ENCODE measurements at places on chromosomes 2 and 18.
A peak's percentile ranks its signal among the peaks of the same experiment; 100 is the strongest.

DNA sequence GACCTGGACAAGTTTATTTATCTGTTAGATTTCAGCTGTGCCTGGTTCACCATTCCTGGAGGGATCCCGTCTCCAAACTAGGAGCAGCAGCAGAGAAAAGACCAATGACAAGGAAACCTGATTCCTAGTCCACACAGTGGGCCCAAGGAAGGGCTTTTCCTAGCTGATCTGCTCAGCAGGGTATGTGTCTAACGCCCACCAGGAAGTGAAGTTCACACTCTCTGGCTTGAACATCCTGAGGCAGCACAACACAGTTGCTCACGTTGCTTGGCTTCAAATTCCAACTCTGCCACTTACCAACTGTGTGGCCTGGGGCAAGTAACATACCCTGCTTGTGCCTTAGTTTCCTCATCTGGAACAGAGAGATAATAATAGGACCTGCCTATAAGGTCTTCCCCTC is 42.9 kb downstream of the XDH start:
- DNase-seq = no peak

- peak; percentile 78 for DNase-seq
These were observed 69.2 kb downstream of the EHBP1 start for GRCh38 chr2:62774555-62775366.

GRCh38 chr18:45402485-45403056 is 212.7 kb upstream of the SLC14A2 start:
- no peak for DNase-seq

DNA sequence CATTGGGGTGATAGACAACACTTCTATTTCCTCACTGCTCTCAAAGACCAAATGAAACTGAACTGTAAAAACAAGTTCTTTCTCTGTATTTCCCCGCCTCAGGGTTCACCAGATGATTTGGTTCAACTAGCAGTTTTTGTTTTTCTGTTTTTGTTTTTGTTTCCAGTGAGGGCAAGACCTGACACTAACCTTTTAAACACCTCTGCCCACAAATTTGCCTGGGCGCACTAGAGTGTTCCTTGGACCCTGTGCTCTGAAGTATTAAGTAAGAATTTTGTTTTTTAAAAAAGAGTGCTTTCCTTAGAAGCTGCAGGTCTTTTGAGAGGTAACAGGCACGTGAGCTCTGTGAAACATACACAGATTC is 92.9 kb downstream of the DYSF start:
- DNase-seq = no peak

DNA sequence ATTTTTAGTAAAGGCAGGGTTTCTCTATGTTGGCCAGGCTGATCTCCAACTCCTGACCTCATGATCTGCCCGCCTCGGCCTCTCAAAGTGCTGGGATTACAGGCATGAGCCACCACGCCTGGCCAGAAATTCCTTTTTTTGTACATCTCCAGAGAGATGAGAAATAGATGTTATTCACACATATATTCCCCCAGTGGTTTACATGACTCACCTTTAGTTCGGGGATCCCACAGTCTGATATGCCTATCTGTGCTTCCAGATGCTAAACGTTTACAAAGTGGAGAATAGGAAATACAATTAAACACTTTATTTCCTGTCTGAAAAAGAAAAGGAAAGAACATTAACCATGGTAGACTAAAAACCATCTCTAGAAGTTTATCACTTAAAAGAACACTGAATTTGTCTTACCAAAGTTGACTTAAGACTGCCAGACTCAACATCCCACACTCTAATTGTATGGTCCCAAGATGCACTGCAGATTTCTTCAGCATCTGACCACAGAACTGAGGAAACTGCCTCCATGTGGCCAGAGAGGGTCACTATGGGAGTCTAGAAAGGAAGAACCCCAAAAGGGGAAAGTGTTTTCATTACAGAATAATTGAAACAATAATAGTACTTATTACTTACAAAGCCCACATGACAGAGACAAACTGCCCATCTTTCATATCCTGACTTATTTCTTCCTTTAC is 12.6 kb upstream of the ICA1L start:
- no peak for DNase-seq

- DNase-seq = no peak
These were observed at the start of gene IL1RL1 for GRCh38 chr2:102310964-102311640. TSS of gene IL1RL1 (plus strand) at chr2:102311563. CDS start at chr2:102338265, 26,702 bp downstream.

DNA sequence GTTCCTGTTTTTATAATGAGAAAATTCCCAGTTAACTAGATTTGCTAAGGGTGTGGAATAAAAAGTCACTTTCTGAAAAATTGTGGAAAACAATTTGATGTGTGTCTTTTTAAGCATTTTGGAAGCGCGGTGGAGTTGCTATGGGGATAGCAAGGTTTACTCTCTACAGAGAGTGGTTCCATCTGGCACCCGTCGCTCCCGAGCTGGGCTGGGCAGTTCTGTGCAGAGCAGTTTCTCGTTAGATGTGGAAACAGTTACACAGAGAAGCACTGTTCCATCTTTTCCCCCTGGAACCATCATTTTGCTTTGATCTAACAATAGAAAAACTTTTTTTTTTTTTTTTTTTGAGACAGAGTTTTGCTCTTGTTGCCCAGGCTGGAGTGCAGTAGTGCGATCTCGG is 17.4 kb downstream of the LDLRAD4 start:
- no peak for DNase-seq

GRCh38 chr2:181988154-181988924 is 2.7 kb downstream of the PPP1R1C start:
- DNase-seq = no peak

DNA sequence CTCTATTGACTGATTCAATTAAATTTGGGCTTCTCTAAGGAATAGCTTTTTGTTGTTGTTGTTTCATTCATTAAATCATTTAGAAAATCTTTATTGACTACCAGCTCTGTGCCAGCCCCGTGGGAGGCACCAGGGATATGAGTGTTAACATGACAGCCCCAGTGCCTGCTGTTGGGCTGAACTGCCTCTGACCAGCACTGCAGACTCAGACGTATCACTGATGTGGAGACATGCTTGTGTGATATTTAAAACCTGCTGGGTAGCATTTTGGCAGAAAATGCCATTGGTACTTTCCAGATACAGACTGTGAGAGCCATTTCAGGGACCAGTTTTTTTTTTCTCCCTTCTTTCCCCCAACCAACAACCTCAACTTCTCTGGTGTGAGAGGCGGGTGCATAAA is 38.6 kb upstream of the KCNF1 start:
- DNase-seq = no peak

- DNase-seq = peak; percentile 32
These were observed 145.1 kb downstream of the B3GNT2 start for GRCh38 chr2:62340994-62341484.

DNA sequence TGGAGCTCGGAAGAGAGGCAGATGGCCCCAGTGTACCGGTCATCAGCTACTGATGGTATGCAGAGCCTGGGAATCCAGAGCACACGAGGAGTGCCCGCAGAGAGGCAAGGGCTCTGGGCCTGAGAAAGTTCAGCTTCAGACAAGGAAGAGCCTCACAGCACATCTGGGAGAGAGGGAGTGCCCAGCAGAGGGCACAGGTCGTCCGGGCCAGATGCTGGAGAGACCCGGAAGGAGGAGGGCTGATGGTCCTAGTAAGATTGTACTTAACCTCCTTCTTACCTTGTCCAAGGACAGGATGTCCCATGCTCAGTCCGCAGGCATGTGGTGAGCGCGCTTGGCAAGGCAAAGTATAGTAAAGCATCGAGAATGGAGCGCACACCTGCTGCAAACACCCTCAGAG is 24.4 kb upstream of the CHMP1B start:
- DNase-seq = peak; percentile 24

- DNase-seq = no peak
These were observed 147.4 kb downstream of the CERS6 start for GRCh38 chr2:168603439-168603961.

DNA sequence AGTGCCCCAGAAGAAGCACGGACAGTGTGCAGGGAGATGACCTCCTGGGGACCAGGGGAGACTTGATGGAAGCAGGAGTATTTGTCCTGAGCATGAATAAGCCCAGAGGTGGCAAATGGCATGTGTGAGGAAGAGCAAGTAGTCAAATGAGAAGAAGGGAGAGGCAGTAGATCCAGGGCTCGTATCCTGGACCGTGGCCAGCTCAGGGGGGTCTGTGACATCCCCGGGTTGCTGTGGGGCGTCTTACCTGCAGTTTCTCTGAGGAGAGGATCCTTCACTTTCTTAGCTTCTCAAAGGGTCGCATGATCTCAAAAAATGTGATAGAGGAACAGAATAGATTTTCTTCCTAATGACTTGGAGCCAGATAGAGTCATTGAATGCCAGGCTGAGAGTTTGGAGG is 57.0 kb upstream of the FOSL2 start:
- no peak for DNase-seq

DNA sequence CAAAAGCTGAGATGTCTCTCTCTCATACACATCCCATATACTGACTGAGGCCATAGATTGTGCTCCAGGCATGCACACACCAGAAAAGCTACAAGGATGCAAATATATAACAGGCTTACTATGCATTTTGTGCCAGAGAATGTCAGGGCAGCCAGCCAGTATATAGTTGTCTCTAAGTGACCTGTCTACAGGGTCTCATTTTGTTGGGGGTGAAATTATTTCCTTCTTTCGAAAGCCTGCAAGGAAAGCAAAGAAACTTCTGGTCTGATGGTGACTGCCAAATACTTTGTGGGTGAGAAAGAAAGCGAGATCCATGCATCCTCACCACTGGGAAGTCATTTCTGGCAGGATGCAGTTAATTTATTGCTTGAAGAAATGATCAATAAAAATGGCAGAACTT is 70.2 kb downstream of the CDCA7 start:
- no peak for DNase-seq
